HT-29 (cell line): ENCODE measurements at places on chromosomes 13 and 19. TPM values are rescaled to one million over a fixed set of nuclear protein-coding genes. Genes with fewer than 3 reads are reported as not detected.

The KLK15 gene
- total RNA-seq, result not detected in 2 replicates

The XRCC1 gene
- total RNA-seq, result 59.7 and 60.1 TPM in 2 replicates

The CCDC124 gene
- 77.2 and 85.3 TPM in 2 replicates for total RNA-seq

- peak; percentile 36 for DNase-seq
These were observed 28.3 kb downstream of the INSR start for GRCh38 chr19:7265963-7266362.

- peak; percentile 65 for DNase-seq
These were observed 26.4 kb downstream of the DNM2 start for GRCh38 chr19:10744253-10744798.

GRCh38 chr19:18915639-18916038 lies 3.5 kb downstream of the COPE start:
- DNase-seq, result peak; percentile 54

- DNase-seq, result no peak
These were observed 185.9 kb upstream of the NBEA start for GRCh38 chr13:34756136-34756535.

- DNase-seq, result no peak
These were observed 9.7 kb upstream of the C19orf12 start for GRCh38 chr19:29724746-29725145.

DNA sequence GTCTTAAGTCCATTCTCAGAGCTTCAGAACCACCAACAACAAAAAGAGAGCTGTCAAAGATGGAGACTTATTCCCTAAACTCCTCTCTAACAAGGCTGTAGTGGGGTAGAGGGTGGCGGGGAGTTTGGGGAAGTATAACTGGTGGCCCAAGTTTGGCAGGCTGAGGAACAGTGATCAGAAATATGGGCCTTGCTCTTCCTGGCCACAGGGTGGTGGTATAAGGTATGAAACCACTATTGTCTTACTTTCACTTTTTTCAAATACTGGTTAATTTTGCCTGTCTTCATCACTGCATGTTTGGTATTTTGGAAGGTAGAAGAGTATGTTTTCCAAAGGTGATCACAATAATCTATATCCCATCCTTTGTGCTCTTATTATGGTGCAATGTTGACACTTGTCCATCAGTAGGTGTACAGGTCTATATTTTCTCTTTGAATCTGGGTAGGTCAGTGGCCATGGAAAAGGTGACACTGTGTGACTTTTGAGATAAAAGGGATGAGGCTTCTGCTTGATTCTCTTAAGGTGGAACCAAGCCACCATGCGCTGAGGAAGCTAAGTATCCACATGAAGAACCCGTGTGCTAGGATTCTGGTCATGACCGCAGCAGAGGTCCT lies 23.2 kb upstream of the GPC5 start:
- peak; percentile 23 for DNase-seq

DNA sequence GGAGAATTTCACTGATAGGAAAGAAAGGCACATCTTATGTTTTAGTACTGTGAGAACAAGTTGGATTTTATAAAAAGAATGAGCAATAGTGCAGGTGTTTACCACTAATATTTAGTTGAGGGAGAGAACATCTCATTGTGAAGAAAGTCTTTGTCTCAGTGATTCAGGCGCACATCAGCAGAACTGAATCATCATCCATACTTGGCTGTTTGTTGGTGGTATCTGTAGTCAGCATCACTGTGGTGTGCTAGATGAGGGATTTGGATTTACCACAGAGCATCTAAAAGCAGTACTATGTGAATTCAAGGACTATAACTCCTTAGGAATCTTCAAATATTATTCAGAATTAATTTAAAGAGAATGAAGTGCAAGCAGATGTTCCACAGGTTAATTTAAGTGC lies 1380.5 kb upstream of the ATXN8OS start:
- DNase-seq, result no peak

DNA sequence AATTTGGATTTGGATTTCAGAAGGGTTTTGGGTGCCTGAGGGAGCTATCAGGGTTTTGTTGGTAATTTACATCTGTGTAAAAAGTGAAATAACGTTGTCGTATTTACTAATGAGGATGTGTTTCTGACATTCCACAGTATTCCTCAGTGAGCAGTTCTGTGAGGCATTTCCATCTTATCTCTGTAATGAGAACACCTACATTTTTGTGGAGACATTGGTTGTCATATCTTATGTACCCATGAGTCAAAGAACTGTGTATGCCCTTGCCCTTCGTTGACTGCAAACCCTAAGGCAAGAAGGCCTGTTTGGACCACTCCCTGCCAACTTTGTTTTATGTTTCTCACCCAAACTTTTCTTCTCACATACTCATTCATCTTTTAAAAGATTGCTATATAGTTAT lies 14.2 kb upstream of the IL17D start:
- DNase-seq, result no peak

DNA sequence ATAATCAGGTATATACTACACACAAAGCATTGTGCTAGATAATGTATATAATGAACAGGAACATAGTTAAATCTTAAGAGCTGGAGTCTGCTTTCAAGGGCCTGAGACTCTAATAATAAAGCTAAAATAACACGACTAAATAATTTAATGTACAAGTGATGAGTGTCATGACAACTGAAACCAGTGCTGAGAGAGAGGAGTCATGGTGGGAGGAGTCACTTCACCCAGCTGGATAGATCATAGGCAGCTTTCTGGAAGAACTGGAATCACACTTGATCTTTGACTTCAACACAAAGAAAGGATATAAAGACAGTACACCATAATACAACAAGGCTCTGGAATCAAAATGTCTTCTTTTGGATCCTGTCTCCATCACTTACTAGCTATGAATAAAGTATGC lies 7.1 kb downstream of the RBM26 start:
- no peak for DNase-seq
